ENCODE measurements at places on chromosomes 2 and 18.

- peak; percentile 61 for DNase-seq
Observed at GRCh38 chr2:234494361-234495250, 2.3 kb downstream of the ARL4C start.

DNA sequence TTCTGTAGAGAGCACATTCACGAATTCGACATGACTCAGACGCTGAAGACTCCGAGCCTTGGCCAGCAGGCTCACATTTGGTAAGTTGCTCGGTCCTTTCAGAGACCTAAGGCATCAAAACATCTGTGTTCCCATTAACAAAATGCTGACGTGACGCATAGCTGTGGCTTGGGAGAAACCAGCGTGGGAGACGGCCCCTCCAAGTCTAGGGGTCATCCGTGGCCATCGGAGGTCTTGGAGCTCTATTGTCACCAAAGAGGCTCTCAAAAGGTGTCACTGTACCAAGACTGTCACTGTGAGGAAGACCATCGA is 14.9 kb downstream of the FBLN7 start:
- DNase-seq, result no peak

GRCh38 chr2:162297925-162298552 is 20.4 kb downstream of the IFIH1 start:
- peak; percentile 69 for DNase-seq

GRCh38 chr2:211495339-211495738 is 938.9 kb downstream of the CPS1 start:
- no peak for DNase-seq

DNA sequence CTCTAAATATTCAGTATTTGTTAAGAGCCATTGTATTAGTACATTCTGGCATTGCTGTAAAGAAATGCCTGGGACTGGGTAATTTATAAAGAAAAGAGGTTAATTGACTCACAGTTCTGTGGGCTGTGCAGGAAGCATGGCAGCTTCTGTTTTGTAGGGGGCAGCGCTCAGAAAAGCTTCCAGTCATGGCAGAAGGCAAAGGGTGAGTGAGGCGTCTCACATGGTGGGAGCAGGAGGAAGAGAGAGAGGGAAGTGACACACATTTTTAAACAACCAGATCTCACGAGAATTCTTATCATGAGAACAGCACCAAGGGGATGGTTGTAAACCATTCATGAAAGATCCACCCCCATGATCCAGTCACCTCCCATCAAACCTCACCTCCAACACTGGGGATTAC is 13.8 kb upstream of the CCDC102B start:
- DNase-seq, result no peak

DNA sequence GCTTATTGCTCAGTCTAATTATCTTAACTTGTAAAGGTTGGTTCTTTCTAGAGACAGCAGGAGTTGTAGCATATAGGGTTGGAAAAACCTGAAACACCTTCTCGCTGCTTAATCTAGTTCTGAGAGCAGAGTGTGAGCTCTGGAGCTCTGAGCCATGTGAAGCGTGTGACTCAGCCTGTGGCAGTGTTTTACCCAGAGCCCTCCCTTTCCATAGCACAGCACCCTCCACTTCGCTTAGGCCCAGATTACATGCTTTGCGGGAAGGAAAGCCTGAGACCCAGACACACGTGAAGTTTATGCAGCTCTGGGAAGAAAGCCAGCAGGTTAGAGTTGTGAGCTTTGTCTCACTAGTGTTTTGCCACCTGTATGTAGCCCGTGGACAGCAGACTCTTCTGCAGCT is 74.5 kb downstream of the INPP4A start:
- DNase-seq, result no peak

- peak; percentile 44 for DNase-seq
Observed at GRCh38 chr2:26640331-26640745, 828 bp downstream of the CIB4 start.

GRCh38 chr18:63051928-63052327 is 267.6 kb downstream of the BCL2 start:
- no peak for DNase-seq
